LHCN-M2 (cell line): ENCODE measurements at places on chromosomes 5 and 9. TPM values are rescaled to one million over a fixed set of nuclear protein-coding genes. Genes with fewer than 3 reads are reported as not detected.

CYSTM1 gene
- 1.0 and 2.6 TPM in 2 replicates for total RNA-seq

NCS1 gene
- total RNA-seq = 65.1 and 70.1 TPM in 2 replicates

POLR3G gene
- 9.2 and 14.2 TPM in 2 replicates for total RNA-seq

ZFYVE16 gene
- 24.4 and 34.1 TPM in 2 replicates for total RNA-seq

UGT3A2 gene
- 1.1 TPM in 1 of 2 replicates, not detected in the other for total RNA-seq

CCL27 gene
- not detected in 2 replicates for total RNA-seq

DOCK2 gene
- total RNA-seq = 6.1 and 9.9 TPM in 2 replicates

SHISAL2B gene
- total RNA-seq = not detected in 2 replicates

SERF1B gene
- total RNA-seq = 10.8 and 26.3 TPM in 2 replicates

SLC36A2 gene
- total RNA-seq = not detected in 2 replicates

DNAJA1 gene
- total RNA-seq = 179 and 196 TPM in 2 replicates

IL13 gene
- not detected in 2 replicates for total RNA-seq

PCDHGC4 gene
- total RNA-seq = 0.69 and 0.83 TPM in 2 replicates

INSL6 gene
- total RNA-seq = not detected in 2 replicates

ZNF354C gene
- 5.2 and 5.5 TPM in 2 replicates for total RNA-seq

CTNND2 gene
- total RNA-seq = 0.19 TPM in 1 of 2 replicates, not detected in the other

KIF4B gene
- 0.06 TPM in 2 replicates for total RNA-seq

DAPK1 gene
- 19.7 and 26.6 TPM in 2 replicates for total RNA-seq

HSPA5 gene
- 62.1 and 79.3 TPM in 2 replicates for total RNA-seq

CRHBP gene
- total RNA-seq = 0.13 TPM in 1 of 2 replicates, not detected in the other

ZNG1F gene
- 5.0 and 18.5 TPM in 2 replicates for total RNA-seq

ZFR gene
- total RNA-seq = 87.7 and 92.0 TPM in 2 replicates

IRX2 gene
- total RNA-seq = 5.3 and 6.7 TPM in 2 replicates

SCGB3A2 gene
- total RNA-seq = not detected in 2 replicates

GRXCR2 gene
- not detected in 2 replicates for total RNA-seq

C9orf153 gene
- total RNA-seq = not detected in 2 replicates

ZNF454 gene
- total RNA-seq = not detected in 2 replicates

UBE2QL1 gene
- not detected in 2 replicates for total RNA-seq

ANKRD34B gene
- not detected in 2 replicates for total RNA-seq

STPG3 gene
- not detected in 2 replicates for total RNA-seq

ALDOB gene
- total RNA-seq = not detected in 2 replicates

MCC gene
- 9.2 and 10.7 TPM in 2 replicates for total RNA-seq

PCDHA9 gene
- 0.06 TPM in 1 of 2 replicates, not detected in the other for total RNA-seq

TUSC1 gene
- total RNA-seq = 11.7 and 14.1 TPM in 2 replicates

TMEFF1 gene
- 0.51 and 2.4 TPM in 2 replicates for total RNA-seq

MOB3B gene
- total RNA-seq = under 0.01 TPM in 1 of 2 replicates, not detected in the other

TNFSF8 gene
- not detected in 2 replicates for total RNA-seq

GABRA1 gene
- total RNA-seq = not detected in 2 replicates

PCDHGA8 gene
- 0.26 and 0.75 TPM in 2 replicates for total RNA-seq

CCL28 gene
- total RNA-seq = 1.5 and 4.0 TPM in 2 replicates
